Neural crest cell (in vitro differentiated cells): ENCODE measurements at places on chromosomes 12 and 14.
A peak's percentile ranks its signal among the peaks of the same experiment; 100 is the strongest.

GRCh38 chr14:39015360-39015961 is 87.6 kb downstream of the SEC23A start:
- DNase-seq = no peak

DNA sequence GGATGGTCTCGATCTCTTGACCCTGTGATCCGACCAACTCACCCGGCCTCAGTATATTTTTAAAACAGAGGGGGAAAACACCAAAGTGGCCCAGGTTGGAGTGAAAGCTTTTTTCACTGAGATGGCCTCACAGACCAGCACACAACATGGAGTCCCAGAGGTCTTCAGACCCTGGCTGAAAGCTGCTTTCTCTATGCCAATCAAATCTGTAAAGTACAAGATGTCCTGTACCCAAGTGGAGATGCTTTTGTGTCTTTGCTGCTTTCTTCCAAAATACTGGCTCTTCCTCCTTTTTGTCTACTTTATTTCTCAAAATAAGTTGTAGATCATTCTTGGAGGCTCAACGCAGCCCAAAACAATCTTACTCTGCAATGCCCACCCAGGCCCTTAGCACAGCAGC is 214.8 kb downstream of the MED13L start:
- DNase-seq = no peak

GRCh38 chr12:104478396-104479122 is 21.8 kb downstream of the CHST11 start:
- no peak for DNase-seq

- DNase-seq = no peak
These were observed 20.5 kb downstream of the ADAM21 start for GRCh38 chr14:70472253-70473159.

DNA sequence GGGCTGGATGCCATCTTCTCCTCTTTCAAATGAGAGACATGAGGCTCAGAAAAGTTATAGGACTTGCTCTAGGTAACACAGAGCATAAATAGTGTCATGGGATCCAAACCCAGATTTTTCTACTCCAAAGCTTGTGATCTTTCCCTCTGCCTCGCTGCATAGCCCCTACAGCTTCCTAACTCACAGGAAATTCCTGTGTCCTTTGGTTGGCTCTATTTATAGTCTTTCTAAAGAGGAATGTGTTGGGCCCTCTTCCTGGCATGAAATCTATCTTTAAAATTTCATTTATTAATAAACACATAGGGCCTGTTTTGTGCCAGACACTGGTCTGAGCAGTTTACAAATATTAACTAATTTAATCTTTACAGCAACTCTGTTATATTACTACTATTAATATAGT is 9.8 kb upstream of the KCNA5 start:
- no peak for DNase-seq

DNA sequence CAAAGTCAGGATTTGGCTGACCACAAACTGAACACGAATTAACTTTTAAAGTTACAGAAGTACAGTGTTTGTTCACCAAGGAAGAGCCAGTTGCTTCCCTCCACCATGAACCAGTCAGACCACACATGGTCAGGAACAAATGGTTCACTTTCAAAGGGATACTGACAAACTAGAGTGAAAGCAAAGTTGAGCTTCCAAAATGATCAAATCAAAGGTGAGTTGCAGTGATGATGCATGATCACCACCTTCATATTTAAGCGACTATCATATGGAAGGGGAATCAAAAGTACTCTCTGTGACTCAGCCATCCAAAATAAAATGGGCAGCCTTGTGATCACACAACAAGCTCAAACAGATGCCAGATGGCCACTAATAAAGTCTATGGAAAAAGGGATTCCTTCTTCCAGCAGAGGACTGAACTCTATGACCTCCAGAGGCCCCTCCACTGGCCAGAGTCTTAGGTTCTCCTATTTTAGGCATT is 13.1 kb downstream of the NT5DC3 start:
- no peak for DNase-seq

DNA sequence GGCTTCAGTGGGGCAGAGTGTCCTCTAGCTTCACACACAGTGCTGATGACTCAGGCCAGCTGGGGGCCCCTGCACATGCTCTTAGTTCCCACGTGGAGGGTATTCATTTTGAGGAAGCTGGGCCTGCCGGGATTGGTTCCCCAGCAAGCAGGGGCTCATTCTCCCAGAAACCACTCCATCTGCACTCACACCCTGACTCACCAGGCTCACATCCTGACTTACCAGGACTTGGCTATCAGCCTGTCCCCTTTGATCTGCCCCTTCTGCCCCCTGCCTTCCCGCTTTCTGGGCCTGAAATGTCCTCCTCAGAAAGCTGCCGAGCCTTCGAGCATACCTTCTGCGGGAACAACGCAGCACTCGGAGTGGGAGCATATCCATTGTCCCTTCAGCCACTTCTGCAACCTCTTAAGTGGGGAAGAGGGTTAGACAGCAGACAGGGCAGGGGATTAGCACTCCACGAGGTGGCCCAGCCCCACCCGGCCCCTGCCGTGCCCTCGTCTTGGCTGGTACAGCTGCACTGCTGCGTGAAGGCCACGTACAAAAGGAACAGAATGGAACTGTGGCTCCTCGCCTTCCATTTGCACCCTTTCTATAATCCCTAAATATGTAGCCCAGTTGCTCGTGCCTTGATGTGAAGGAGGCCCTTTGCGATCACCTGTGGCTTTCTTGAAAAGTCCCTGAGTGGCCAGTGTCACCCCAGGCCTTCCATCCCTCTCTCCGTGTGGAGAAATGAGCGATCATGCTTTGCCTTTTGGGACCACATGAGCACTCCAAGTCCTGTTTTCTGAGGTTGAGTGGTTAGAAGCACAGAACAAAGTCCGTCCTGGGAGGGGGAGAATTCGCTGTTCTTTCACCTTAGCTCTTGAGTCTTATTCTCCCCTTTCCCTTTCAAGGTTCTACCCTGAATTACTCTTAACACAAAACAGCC is 26.1 kb downstream of the TPCN1 start:
- no peak for DNase-seq

GRCh38 chr14:102973706-102974285 is 51.3 kb downstream of the AMN start:
- no peak for DNase-seq

DNA sequence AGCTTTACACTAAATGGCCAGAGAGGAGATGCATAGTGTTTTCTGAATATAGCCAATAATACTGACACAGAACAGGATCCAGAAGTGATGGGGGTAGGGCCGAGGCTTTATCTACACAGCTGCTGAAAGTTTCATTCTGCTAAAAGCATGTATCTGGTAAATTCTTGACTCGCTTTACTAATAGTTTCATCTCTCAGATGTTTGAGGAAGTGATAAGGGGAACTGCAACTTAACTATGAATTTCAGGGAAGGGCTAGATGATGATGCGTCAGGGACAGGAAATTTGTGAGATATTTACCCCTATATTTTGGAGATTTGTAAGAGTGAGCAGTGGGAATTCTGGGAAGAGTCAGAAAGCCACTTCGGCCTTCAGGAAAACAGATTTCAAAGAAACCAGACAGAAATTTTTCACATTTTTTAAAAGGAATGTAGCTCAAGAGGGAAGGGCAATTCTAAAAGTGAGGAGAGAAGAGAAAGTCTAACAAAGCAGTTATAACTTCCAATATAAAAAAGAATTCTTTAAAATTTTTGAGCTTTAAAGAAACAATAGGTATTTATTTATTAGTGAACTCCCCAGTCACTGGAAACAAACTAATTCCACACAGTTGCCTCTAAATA is 243.1 kb downstream of the BCAT1 start:
- no peak for DNase-seq

DNA sequence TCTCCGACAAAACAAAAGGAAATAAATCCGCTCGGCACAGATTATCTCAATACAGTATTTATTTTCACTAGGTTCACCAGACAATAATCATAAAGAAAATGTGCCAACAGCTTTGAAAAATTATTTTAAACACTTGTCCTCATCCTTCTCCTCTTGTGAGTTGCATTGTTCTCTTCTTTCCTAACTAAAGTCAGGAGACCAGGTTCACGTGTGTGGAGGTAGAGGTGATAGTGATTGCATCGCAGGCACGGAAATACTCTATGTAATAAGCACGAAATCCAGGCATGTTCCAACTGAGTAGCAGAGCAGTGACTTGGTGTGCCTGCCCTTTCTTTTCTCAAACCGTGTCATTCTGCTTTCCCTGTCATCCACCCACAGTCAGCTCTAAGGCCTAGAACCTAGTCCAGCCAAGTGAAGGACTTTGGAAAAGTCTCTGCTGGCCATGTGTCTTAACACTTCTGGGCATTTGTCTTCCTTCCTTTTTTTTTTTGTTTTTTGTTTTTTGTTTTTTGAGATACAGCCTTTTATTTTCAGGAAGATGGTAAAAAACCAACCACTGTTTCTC is 939 bp upstream of the SEL1L start:
- no peak for DNase-seq

DNA sequence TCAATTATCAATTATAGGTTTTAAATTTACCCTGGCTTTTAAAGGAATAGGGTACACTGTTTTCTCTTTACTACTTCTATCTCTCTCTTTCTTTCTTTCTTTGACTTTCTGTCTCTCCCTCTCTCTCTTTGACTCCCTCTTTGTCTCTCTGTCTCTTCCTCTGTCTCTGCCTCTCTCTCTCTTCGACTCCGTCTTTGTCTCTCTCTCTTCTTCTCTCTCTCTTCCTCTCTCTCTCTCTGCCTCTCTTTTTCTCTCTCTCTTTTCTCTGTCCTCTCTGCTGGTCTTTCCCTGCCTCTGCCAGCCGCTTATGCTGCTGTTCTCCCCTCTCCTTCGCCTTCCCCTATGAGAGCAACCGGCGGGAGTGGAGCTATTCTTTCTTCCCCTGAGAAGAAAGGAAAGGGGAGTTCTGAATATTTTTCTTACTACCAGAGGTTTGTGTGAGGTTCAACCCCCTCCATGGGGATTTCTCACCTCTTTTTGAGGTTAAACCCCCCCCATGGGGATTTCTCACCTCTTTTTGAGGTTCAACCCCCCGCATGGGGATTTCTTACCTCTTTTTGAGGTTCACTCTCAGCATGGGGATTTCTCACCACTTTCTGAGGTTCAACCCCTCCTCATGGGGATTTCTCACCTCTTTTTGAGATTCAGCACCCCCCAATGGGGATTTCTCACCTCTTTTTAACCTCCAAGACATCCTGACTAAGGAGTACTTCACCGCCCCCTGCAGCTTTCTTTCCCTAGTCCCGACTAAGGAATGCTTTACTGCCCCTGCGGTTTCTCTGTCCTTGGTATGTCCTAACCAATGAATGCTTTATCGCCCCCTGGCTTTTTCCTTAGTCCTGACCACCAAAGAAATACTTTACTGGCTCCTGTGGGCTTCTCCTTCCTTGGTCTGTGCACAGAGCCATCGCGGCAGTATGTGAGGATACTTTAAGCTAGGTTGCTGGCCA is 27.4 kb upstream of the DDHD1 start:
- DNase-seq = peak; percentile 14

DNA sequence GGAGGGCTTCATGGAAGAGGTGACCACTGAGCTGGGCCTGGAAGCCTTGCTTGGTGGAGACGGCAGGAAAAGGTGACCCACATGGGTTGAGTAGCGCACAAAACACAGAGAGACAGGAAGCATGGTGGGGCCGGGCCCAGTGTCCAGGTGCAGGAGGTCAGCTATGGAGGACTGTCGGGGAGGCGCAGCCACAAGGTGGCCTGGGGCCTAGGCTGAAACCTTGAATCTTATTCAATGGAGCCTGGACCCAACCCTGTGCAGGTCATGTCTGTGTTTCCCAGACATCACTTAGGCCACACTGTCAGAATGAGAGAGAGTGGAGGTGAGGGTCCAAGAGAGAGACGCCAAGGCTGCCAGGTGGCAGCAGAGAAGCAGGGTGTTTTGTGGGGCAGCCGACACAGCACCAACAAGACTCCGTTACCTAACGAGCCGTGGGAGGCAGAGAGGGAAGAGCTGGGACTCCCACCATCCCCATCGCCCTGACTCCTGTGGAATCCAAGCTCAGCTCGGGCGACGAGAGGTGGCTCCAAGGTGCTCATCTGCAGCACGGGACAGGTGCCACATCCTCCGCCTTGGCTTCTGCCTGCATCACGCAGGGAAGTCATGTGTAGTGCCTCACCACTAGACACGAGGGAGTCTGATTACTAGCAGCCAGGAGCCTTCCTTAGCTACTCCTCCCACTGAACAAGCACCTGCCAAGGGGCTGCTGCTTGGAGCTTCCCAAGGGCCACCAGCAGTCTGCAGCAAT is 38.7 kb downstream of the DEGS2 start:
- DNase-seq = no peak

GRCh38 chr12:53755451-53755891 is 3.7 kb upstream of the CISTR start:
- DNase-seq = no peak

- no peak for DNase-seq
These were observed 2.8 kb upstream of the STRAP start for GRCh38 chr12:15879413-15879812.

DNA sequence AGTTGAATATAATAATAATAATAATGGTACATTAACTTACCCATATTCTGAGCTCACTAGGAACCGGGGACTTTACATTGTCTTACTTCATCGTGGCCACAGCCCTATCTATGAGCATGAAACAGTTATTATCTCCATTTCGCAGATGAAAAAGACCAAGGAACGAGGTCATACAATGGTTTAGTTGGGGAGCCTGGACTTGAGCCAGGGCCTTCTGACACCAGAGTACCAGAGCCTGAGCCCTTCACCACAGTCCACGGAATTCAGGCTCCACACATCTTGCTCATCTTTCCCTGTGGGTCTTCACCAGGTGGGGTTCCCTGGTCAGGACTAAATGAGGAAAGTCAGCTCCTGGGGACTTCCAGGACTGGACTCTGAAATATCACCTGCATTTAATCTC is 31.3 kb upstream of the CMKLR1 start:
- no peak for DNase-seq

GRCh38 chr14:64191756-64192155 is 102.4 kb downstream of the ESR2 start:
- no peak for DNase-seq

DNA sequence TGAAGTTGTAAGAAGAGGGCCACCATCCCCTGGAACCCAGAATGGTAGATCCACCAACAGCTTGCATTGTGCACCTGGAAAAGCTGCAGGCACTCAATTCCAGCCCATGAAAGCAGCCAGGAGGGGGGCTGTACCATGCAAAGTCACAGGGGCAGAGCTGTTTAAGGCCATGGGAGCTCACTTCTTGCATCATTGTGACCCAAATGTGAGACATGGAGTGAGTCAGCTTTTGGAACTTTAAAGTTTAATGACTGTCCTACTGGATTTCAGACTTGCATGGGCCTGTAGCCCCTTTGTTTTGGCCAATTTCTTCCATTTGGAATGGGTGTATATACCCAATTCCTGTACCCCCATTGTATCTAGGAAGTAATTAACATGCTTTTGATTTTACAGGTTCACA is 50.8 kb downstream of the SLC16A7 start:
- DNase-seq = no peak

- DNase-seq = no peak
These were observed 8.4 kb upstream of the PNMA1 start for GRCh38 chr14:73722581-73722980.

GRCh38 chr12:121781484-121781997 is 11.9 kb downstream of the RHOF start:
- no peak for DNase-seq

DNA sequence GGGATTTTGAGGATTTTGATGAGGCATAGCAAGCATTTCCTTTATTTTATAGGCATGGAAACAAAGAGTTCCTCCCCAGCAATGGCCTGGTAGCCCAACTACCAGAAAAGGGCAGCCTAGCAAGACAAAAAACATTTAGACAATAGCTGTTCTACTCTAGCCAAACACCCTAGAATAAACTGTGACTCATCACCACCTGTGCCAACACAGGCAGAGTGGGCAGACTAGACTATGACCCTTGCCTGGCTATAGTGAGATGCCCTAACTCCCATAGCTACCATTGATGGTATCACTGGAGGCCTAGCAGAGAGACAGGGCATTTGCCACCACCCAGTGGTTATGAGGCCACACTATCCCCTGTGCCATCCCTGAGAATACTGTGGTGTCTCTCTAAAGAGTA is 15.5 kb upstream of the CCER1 start:
- DNase-seq = no peak

- peak; percentile 87 for DNase-seq
These were observed 37.6 kb downstream of the PACS2 start for GRCh38 chr14:105351920-105352851.
